ENCODE measurements at places on chromosomes 6 and 20. TPM values are rescaled to one million over a fixed set of nuclear protein-coding genes. Genes with fewer than 3 reads are reported as not detected.

KHDC1L gene
- total RNA-seq, result 0.32 TPM

RPS6KA2 gene
- total RNA-seq, result 0.20 TPM

MYH7B gene
- total RNA-seq, result not detected

CAGE1 gene
- total RNA-seq, result not detected

PNLDC1 gene
- total RNA-seq, result not detected

HLA-DRB5 gene
- total RNA-seq, result not detected

FANCE gene
- 3.2 TPM for total RNA-seq

PDE7B gene
- 0.95 TPM for total RNA-seq

CAPN11 gene
- not detected for total RNA-seq

SLC35D3 gene
- total RNA-seq, result not detected

IPCEF1 gene
- not detected for total RNA-seq

SIGLEC1 gene
- not detected for total RNA-seq

LTV1 gene
- 31.6 TPM for total RNA-seq

MRAP2 gene
- total RNA-seq, result 1.1 TPM

CST7 gene
- total RNA-seq, result not detected

TRERF1 gene
- total RNA-seq, result 7.0 TPM

MBOAT1 gene
- total RNA-seq, result 3.9 TPM

SAMD10 gene
- not detected for total RNA-seq

MROH8 gene
- 0.69 TPM for total RNA-seq

CLIC5 gene
- total RNA-seq, result not detected

MYL9 gene
- total RNA-seq, result 29.0 TPM

SLC22A1 gene
- total RNA-seq, result 1.7 TPM

TMEM170B gene
- 0.86 TPM for total RNA-seq

RPS10 gene
- 2,352 TPM for total RNA-seq

GPR6 gene
- total RNA-seq, result not detected

EFCAB8 gene
- not detected for total RNA-seq

MUC21 gene
- total RNA-seq, result not detected

TBX18 gene
- total RNA-seq, result 15.8 TPM

SEL1L2 gene
- not detected for total RNA-seq

CHMP4B gene
- total RNA-seq, result 186 TPM

DEFB116 gene
- total RNA-seq, result not detected

RREB1 gene
- 11.6 TPM for total RNA-seq

MUCL3 gene
- 0.08 TPM for total RNA-seq

ZNF512B gene
- total RNA-seq, result 14.1 TPM

ETV7 gene
- not detected for total RNA-seq

TRAPPC3L gene
- total RNA-seq, result not detected

GMDS gene
- 10.8 TPM for total RNA-seq

AVP gene
- total RNA-seq, result not detected

GJA1 gene
- total RNA-seq, result 76.3 TPM

C20orf144 gene
- 0.19 TPM for total RNA-seq

MCCD1 gene
- total RNA-seq, result not detected

RSPH9 gene
- total RNA-seq, result 0.28 TPM

BHLHE23 gene
- not detected for total RNA-seq

GPR63 gene
- 0.26 TPM for total RNA-seq

ANGPT4 gene
- not detected for total RNA-seq

RNASET2 gene
- total RNA-seq, result 13.4 TPM

LPA gene
- total RNA-seq, result 0.05 TPM

SLC2A4RG gene
- total RNA-seq, result 86.9 TPM

DYNLRB1 gene
- 249 TPM for total RNA-seq

KCNQ2 gene
- 0.57 TPM for total RNA-seq

NOP56 gene
- 595 TPM for total RNA-seq

ZBTB12 gene
- total RNA-seq, result 5.0 TPM

BPI gene
- not detected for total RNA-seq

DYNLT1 gene
- 97.2 TPM for total RNA-seq

PLCG1 gene
- total RNA-seq, result 46.0 TPM

CGA gene
- total RNA-seq, result not detected

SCAF8 gene
- 15.7 TPM for total RNA-seq

ID4 gene
- total RNA-seq, result 0.88 TPM

SLC17A3 gene
- 0.87 TPM for total RNA-seq
